ENCODE measurements at places on chromosomes 3 and 15.

GRCh38 chr3:278300-279064, 81.9 kb downstream of the CHL1 start:
- DNase-seq, result no peak

GRCh38 chr15:101523560-101523940, 34.0 kb upstream of the PCSK6 start:
- DNase-seq, result no peak

- no peak for DNase-seq
Observed at GRCh38 chr3:157632075-157632474, 128.9 kb upstream of the VEPH1 start.

DNA sequence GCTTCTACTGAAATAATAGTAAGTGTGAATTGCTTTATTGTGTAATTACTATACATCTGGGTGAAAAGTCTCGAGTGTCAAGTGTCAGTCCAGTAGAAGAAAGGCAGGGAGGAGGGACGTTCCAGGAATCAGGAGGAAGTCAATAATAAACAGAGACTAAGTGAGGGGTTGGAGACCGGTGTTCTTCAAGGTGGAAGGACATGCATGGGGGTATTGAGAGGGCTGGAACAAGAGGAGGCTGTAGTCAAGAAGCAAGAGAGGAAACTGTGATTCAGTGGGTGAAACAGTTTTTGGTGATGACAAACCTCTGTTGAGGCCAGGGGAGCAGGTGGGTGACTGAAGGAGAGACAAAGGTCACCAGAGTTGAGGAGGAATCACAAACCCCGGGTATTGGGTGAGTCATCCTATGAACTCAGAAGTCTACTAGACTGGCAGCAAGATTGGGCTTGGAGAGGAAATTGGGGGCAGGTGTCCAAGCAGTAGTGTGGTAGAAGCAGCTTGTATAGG, 11.6 kb upstream of the SCAMP5 start:
- no peak for DNase-seq

- DNase-seq, result no peak
Observed at GRCh38 chr3:105906836-105907235, 38.0 kb upstream of the CBLB start.
